ENCODE measurements at places on chromosomes 5 and 9.

DNA sequence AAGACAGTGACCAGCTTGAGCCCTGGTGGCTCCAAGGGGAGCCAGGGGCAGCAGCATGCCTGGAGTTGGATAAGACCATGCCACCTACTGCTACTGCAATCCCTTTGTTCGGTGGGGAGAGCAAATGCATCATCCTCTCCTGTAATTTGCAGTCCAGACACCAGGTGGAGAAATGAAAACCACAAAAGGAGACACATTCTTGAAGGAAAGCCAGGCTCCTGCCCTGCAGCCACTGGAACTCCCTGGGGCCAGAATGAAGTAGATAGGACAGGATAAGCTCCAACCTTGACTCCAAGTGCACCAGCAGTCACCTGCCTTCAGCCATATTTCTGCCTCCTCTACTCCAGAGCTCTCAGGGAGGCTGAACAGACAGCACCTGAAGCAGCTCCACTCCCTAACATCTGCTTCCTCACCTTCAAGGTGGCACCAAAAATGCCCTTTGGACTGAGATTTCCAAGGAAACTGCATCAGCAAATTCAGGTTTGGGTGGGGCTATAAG, 65.1 kb upstream of the IQGAP2 start:
- H3K4me1 ChIP-seq, result peaks cover 6% of the 10 kb centered on the region
- H3K27ac ChIP-seq, result no peak overlapping the region
- peak; percentile 90 for DNase-seq
- peaks cover 13% of the 10 kb centered on the region for H3K36me3 ChIP-seq
- H3K27me3 ChIP-seq, result no peaks in the 10 kb centered on the region

GRCh38 chr5:176388003-176388443, 375 bp downstream of the NOP16 start:
- peak; percentile 40 for DNase-seq
- no peaks in the 10 kb centered on the region for H3K27me3 ChIP-seq
- no peak overlapping the region for H3K27ac ChIP-seq
- H3K4me3 ChIP-seq, result peak overlapping the region; percentile 97
- no peaks in the 10 kb centered on the region for H3K4me1 ChIP-seq

DNA sequence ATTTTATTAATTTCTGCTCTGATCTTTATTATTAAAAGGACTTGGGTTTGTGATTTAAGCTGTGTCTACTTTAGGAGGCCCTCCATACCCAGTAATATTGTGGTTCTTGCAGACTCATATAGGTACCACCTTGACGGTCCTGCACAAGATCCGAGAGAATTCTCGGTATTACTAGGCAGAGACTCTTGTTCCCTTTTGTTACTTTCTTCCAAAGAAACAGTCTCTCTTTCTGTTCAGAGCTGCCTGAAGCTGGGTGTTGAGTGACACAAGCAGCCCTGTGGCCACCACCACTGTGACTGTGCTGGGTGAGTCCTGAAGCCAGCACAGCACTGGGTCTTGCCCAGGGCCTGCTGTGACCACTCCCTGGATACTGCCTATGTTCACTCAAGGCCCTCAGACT, 666.6 kb downstream of the SEMA5A start:
- DNase-seq, result no peak
- no peaks in the 10 kb centered on the region for H3K4me1 ChIP-seq
- H3K27me3 ChIP-seq, result no peaks in the 10 kb centered on the region

DNA sequence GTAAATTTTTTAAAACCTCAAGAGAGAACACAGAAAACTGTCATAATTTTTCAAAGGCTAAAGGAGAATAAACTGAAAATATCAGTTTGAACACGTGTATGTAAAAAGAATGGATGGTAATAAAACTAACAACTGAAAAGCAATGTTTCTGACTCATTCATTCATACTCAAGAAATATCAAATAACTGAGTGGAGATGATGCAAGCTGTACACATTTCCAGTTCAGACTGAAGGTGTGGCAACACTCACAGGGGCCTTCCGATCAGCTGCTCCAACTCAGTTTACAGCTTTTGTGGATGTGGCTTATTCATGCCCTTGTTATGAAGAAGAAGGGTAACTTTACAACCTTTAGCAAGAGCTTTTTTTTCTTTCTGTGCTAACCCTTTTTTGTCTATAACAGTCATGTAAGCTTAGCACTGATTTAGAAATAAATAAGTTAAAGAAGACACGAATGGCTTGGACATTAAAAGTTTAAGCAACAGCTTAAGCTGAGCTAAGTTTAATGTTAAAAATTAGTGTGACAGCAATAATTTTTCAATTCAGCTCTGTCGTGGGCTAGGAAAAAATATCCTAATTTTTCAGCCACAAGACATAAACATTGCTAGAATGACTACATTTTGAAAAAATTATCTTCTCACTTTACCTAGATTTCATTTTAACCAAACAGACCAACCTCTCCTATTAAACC, 453.5 kb downstream of the RAB3C start:
- no peak overlapping the region for H3K4me3 ChIP-seq
- no peak overlapping the region for H3K27ac ChIP-seq
- H3K27me3 ChIP-seq, result peaks cover 17% of the 10 kb centered on the region
- DNase-seq, result no peak

- H3K4me1 ChIP-seq, result no peaks in the 10 kb centered on the region
Observed at GRCh38 chr5:77900691-77901090, 124.6 kb upstream of the TBCA start.

DNA sequence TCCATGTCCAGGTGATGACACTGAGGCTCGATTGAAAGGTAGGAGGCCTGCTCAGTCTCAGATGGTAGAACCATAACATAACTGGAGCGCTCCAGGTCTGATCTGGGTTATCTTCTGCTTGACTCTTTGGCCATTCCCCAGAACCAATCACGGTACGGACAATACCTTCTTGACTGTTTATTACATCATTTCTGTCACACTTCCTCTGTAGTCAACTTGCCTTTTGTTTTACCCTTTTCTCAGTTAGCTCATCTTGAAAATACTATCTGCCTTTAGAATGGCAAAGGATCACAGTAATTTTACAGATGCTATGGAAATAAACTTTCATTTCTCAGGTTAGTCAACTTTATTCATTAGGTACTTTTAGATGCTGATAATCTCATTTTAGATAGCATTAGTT, 22.4 kb downstream of the GLRA1 start:
- H3K4me1 ChIP-seq, result peaks cover 2% of the 10 kb centered on the region
- no peak overlapping the region for H3K27ac ChIP-seq
- DNase-seq, result no peak
- H3K27me3 ChIP-seq, result peaks cover 62% of the 10 kb centered on the region
- no peaks in the 10 kb centered on the region for H3K36me3 ChIP-seq

GRCh38 chr5:125293223-125293622, 546.8 kb upstream of the ZNF608 start:
- no peak overlapping the region for H3K27ac ChIP-seq
- no peaks in the 10 kb centered on the region for H3K27me3 ChIP-seq
- no peak overlapping the region for H3K4me3 ChIP-seq
- H3K4me1 ChIP-seq, result peaks cover 1% of the 10 kb centered on the region

GRCh38 chr9:136439481-136440408, at the start of gene INPP5E:
Gene INPP5E, minus strand, starts transcription at chr9:136439845. Its CDS starts 426 bp downstream, at chr9:136439419.
- peak within 1 kb of the TSS; percentile 82 for H3K4me3 ChIP-seq
- H3K36me3 ChIP-seq, result peaks cover 34% of the 10 kb centered on the region
- H3K4me1 ChIP-seq, result no peaks in the 10 kb centered on the region
- H3K27me3 ChIP-seq, result no peaks in the 10 kb centered on the region
- no peak within 1 kb of the TSS for H3K27ac ChIP-seq
- peak; percentile 86 for DNase-seq

DNA sequence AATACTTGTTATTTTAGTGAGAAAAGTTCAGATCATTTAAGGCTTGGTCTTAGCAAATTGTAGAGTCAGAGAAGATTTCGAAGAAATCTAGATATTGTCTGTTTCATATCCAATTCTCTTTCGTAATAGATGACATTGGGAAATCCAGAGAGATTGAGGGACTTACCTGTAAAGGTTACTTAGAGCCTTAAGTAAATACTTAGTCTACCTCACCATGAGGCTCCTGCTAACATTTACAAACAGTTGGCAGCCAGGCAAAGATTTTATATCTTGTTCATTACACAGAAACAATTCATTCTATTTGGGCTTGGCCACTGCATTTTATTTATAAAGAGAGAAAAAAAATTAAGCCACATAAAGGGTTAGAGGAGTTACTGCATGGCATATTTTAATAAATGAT, 70.3 kb downstream of the FGF10 start:
- H3K36me3 ChIP-seq, result peaks cover 5% of the 10 kb centered on the region
- no peak overlapping the region for H3K27ac ChIP-seq
- H3K27me3 ChIP-seq, result no peaks in the 10 kb centered on the region
- no peak overlapping the region for H3K4me3 ChIP-seq
- no peaks in the 10 kb centered on the region for H3K4me1 ChIP-seq

All from H9 (cell line).